Nephron progenitor cell (in vitro differentiated cells): ENCODE measurements at places on chromosomes 3 and 15.
A peak's percentile ranks its signal among the peaks of the same experiment; 100 is the strongest.

DNA sequence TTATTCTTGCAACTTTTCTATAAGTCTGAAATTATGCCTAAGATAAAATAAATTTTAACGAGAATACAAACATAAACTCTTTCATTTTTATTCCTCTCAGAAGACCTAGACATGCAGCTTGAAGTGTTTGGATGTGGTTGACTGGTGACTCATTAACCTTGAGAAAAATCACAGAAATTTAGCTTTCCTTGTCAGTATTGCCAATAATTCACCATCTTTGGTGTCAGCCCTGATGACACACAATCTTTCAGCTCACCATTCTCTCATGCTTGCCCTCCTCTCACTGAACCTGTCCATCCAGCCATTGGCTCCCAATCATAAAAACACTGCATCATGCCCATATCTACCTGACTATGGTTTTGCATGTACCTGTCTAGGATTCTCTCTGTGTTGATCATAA lies 22.6 kb upstream of the TNFAIP8L3 start:
- DNase-seq = no peak

DNA sequence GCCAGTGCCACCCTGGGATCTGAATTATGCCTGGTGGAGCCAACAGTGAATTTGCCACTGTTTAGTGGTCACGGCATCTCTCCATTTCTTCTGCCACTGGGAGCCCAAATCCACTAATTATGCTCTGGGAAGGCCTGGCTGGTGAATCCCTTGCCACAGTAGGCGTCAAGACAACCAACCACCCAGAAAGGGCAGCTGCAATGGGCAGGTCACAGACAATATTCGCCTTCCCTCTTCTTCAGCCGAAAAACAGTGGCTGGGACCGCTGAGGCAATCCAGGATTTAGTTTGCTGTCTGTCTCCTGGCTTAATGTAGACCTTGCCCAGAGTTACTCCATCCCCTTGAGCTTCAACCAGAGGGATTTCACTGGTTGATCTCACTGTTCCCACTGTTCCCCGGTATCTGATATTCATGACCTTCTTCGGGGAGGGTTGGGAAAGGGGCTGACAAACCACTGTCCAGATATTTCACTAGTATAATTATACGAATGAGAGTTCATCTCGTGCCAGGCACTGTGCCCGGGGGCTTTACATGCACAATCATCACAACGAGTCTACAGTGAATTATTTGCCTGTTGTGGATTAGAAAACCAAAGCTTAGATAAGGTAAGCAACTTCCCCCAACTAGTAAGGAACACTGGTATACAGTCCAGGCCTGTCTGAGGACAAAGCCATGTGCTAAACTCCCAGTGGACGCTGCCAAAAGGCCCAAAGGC lies 49.9 kb upstream of the RAB6B start:
- DNase-seq = no peak

GRCh38 chr3:149199474-149199873 lies 22.2 kb downstream of the CP start:
- DNase-seq = no peak

GRCh38 chr15:74956648-74957475 lies at the start of gene RPP25:
RPP25 (minus strand) TSS chr15:74956772; CDS start chr15:74956583, 189 bp downstream.
- peak; percentile 83 for DNase-seq

DNA sequence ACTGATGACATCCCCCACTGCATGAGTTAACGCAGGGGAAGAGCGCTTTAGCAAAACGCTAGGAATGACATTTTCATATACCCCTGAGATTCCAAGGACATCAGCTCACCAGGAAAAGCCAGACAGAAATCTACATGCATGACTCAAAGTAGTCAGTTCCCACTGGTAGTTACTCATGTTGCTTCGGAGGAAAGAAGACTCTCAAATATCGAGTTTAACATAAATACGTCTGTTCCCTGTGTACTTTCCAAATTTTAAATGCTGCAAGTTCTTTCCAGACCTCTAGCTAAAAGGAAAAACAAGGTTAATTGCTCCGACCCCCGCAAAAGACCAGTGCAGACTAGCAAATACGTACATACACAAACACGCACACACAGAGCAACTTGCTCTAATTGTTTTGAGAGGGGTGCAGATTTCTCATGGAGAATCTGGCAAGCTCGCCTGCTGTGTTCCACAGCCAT lies 115.4 kb upstream of the PRICKLE2 start:
- no peak for DNase-seq

GRCh38 chr15:59218710-59219109 lies 12.1 kb downstream of the LDHAL6B start:
- DNase-seq = no peak

GRCh38 chr3:83454353-83454752 lies 1504.4 kb upstream of the CADM2 start:
- DNase-seq = no peak

- peak; percentile 82 for DNase-seq
These were observed 1.5 kb downstream of the MEGF11 start for GRCh38 chr15:66251790-66252684.

DNA sequence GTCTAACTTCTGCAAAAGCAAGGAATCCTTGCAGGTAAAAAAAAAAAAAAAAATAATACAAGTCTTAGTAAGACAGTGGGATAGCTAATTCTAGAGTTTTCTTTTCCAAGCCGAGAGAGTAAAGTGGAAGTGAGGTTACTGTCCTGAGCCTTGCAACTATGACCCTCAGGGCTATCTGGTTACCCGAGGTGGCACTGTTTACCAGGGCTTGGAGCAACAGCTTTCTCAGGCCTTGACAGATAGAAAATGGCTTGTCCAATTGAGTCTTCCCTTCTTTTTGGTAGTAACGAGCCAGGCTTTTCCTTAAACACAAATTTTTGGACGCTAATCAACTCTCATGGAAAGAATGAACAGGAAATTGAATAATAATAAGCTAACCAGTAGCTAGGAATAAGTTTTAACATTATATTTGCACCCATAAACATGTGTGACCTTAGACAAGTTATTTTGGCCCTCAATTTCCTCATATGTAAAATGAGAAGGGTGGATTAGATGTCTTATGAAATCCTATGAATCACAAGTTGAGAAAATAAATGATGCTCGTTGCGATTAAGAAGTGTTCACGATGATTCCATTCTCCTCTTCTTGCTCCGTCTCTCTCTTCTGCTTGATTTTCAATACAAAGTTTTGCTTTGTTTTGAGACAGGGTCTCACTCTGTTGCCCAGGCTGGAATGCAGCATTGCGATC lies 236.9 kb upstream of the KBTBD8 start:
- peak; percentile 6 for DNase-seq

DNA sequence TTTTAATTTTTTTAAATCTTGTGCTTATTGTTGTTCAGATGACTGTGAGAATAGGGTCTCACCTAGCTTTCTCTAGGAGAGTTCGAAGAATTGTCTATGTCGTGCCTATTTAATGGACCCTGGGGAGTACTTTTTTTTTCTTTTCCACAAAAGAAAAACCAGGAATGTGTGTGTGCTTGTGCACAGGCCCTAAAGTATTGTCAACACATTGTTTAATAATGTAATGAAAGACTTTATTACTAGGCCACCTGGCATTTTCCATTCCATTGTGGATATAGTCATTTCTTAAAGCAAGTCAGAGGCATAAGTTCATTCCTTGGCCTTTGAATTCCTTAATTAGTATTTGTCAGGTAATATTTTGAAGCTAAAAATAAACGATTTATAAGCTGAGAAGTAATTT lies 135.9 kb downstream of the KLHL25 start:
- DNase-seq = no peak

- DNase-seq = no peak
These were observed 56.6 kb downstream of the ETV5 start for GRCh38 chr3:186052096-186052840.

DNA sequence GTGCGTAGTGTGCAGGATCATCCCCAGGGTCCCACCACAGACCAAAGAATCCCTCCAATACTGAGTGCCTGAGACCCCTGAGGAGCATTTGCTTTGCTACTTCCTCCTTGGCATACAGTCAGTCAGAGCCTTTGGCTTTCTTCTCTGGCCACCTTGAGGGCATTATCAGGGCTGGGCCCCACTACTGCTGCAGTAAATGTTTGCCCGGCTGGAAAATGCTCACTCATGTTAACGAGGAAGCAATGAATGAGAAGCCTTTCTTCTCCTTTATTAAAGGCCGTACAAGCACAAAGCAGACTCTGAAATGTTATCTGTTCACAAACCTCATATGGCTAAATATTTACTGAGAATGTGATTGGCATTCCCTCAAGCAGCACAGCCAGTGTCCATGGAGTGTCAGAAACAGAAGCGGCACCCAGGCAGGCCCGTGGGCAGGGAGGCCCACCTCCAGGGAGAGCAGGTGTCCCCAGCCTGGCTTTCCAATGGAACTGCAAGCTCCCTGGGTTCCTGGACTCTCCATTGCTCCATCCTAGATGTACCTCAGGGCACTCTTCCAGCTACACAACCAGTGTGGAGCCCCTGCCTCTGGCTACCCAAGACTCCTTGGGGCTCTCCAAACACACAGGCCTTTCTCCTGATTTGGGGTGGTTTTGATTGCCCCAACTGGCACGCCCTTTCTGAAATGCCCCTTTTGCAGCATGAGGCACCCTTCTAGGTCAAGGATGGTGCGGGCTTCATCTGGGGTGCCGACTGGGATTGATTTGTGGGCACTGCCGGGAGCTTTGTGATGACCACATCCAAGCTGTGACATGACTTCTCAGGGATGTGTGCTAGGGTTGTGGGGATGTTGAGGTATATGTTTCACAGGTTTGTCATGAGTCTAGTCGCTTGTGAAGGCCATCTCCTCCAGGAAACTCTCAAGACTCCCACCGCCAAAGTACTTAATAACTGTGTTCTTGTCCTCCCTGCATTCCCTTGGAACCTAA lies 195.6 kb downstream of the FAM43A start:
- DNase-seq = no peak

DNA sequence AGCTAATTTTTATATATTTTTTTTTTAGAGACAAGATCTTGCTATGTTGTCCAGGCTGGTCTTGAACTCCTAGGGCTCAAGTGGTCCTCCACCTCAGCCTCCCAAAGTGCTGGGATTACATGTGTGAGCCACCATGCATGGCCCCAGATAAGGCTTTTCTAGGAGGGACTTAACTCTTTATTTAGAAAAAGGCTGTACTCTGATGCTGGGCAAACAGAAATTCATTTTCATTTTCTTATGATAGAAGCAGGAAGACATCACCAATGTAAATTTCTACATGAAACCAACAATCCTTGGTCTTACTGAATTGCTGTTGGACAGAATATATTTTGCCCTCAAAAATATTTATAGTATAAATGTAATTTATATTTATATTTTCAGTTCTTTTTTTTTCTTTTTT lies 9.6 kb downstream of the NIPA1 start:
- DNase-seq = no peak

DNA sequence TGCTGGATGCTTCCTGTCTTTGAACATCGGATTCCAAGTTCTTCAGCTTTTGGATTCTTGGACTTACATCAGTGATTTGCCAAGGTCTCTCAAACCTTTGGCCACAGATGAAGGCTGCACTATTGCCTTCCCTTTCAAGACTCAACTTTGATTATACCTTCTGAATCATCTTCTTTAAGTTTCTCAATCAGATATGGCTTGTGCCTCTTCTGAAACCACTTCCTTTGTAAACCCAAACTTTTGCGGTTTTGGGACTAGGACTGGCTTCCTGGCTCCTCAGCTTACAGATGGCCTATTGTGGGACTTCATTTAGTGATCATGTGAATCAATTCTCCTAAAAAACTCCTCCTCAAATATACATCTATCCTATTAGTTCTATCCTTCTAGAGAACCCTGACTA lies 47.1 kb upstream of the CADPS start:
- DNase-seq = no peak

- DNase-seq = no peak
These were observed 45.5 kb downstream of the COL8A1 start for GRCh38 chr3:99683876-99684275.

DNA sequence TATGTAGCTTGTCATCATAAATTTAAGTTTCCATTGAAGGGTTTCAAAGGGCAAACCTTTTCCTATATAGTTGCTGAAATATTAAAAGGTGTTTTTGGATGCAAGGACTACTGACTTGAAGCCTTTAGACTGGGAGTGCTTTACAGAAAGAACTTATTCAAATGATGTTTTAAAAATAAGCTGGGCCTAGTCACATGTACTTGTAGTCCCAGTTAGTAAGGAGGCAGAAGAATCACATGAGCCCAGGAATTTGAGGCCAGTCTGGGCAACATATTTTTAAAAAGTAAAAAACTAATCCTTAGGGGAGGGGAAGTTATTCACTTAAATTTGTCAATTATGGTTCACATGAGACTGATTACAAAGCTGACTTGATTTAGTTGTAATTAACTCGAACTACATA lies 65.0 kb downstream of the SMARCC1 start:
- DNase-seq = no peak

GRCh38 chr3:122727294-122727693 lies 46.7 kb downstream of the PARP14 start:
- no peak for DNase-seq

- DNase-seq = no peak
These were observed 96.9 kb upstream of the RPL32 start for GRCh38 chr3:12938258-12938711.

- no peak for DNase-seq
These were observed 7.1 kb upstream of the YEATS2 start for GRCh38 chr3:183690402-183690995.
